ENCODE measurements at places on chromosomes 7 and 10.
A peak's percentile ranks its signal among the peaks of the same experiment; 100 is the strongest.

DNA sequence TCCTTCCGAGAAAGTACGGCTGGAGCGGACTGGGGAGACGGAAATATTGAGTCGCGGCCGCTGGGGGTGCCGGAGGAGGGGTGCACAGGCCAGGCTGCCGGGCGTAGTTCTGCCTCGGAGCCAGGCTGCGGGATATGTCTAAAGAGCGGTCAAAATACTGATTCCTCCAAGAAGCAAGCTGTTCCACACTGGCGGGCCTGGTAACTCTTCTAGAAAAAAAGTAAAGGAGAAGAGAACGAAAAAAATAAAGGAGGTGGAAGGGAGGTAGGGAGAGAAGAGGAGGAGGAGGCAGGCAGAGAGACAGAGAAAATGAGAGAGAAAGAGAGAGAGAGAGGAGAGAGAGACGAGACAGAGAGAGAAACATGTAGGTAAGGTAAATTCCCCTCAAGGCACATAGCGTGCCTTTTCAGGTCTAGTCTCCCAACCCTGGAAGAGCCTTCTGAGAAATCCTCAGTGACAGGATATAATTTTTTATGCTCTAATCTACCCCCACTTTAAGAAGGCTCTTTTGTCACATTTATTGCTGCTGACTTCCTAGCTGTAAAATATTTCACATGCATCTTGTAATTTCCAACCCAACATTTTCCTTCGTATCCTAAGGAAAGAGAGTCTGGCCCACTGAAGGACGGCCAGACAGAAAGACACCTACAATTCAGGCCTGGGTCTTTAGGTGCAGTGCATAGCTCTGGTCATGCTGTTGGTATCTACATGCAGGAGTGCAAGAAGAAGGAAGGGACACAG, 5.7 kb downstream of the DLX5 start:
- DNase-seq: no peak

GRCh38 chr10:57891201-57892006, 376.3 kb downstream of the IPMK start:
- no peak for DNase-seq

DNA sequence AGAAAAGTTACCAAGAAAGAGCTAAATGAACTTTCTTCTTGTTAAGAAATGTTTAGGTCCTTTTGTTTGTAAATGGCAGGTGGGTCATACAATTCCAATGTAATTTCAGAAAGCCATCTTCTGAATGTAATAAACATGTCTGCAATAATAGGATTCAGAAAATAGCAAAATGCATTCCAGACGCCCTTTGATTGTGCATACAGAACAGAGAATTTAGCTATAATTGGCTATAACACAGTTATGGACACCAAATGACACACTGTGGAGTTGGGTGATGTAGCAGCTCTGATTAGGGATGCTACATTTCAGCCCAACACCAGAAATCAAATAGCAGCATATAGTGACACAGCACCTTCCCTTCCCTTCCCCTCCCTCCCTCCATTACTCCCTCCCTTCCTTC, 240.8 kb downstream of the SNX10 start:
- no peak for DNase-seq

DNA sequence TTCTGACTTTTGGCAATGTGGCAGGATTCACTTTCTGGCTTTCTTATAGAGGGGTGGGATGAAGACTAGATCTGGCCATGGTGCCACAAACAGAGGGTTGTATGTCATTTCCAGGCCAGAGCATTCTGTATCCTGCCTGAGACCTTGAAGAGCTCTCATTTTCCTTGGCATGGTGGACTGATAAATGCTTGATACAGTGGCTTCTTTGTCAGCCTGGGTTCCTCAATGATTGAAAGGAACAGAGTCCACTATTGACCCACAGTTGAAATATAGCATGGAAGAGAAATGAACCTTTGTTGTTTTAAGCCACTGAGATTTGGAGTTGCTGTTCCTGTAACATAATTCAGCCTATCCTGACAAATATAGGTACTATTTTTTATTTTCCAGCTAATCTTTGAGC, 462.7 kb downstream of the SUGCT start:
- DNase-seq: no peak

DNA sequence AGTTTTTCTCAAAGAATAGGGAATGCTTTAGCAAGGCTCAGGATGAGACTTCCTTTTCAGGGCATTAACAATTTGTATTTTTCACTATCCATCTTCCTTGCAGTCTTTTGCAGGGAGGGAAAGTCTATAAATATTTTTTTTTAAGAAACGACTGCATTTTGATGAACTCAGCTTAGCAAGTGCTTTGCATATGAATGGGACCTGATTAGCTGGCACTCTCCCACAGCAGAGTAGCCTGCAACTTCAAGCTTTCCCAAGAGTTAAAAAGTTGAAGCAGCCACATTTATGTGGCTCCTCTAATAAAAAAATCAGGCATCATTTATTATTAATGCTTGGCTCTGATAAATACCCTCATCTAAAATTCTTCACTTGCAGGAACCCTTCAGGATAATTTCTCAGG, 134.0 kb downstream of the GRID1 start:
- no peak for DNase-seq

GRCh38 chr7:81195033-81195432, 276.2 kb upstream of the SEMA3C start:
- peak; percentile 38 for DNase-seq

DNA sequence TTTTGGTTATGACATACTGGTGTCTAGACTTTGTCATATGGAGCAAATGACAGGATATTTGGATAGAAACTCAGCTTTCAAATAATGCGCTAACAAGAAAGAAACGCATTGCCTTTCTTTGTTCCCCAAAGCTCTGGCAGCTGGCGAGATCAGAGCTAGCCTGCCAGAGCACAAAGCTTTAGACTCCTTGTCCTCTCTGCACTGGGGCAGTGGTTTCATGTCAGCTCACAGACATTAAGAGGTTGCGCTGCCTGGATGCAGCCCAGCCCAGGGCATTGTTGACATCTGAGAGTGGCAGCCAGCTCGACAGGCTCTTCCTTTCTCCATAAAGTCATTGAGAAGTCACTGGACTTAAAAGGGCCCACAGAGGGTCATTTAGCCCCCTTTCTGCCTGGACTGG, 212.0 kb downstream of the PLXNA4 start:
- no peak for DNase-seq

- peak; percentile 55 for DNase-seq
Observed at GRCh38 chr10:94199565-94199964, 163.2 kb downstream of the NOC3L start.

- peak; percentile 33 for DNase-seq
Observed at GRCh38 chr7:140604760-140605159, 35.9 kb downstream of the DENND2A start.

GRCh38 chr7:105224884-105225651, 163.7 kb downstream of the SRPK2 start:
- peak; percentile 87 for DNase-seq

DNA sequence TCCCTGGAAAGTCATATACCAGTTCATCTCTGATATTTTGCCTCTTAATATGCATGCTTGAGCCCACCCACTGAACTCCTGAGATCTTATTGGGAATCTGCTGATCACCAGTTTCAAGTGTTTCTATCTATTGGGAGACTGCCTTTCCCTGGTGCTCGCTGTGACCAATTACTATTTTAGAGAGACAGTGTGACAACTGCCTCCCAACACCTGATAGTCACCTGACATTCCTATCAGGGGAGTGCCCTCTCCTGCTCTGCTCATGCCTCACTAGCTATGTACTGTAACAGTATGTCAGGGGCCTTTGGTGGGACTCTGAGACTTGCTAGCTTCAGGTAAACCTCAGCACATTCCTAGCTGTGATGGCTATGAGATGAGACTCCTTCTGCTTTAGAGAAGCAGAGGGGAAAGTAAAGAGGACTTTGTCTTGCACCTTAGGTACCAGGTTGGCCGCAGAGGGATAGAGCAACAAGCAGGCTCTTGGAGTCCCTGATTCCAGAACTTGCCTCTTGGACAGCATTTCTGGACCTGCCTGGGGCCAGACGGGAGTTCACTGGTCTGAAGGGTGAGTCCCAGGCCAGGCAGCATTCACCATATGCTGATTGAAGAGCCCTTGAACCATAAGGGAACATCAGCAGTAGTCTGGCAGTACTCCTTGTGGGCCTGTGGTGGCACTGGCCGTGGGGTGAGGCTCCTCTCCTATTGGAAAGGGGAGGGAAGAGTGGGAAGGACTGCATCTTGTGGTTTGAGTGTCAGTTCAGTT, 34.4 kb upstream of the ARHGAP12 start:
- no peak for DNase-seq

- peak; percentile 32 for DNase-seq
Observed at GRCh38 chr10:122373721-122374120, 787 bp upstream of the PLEKHA1 start.

- DNase-seq: peak; percentile 68
Observed at GRCh38 chr7:121369462-121369861, 26.6 kb downstream of the FAM3C start.

DNA sequence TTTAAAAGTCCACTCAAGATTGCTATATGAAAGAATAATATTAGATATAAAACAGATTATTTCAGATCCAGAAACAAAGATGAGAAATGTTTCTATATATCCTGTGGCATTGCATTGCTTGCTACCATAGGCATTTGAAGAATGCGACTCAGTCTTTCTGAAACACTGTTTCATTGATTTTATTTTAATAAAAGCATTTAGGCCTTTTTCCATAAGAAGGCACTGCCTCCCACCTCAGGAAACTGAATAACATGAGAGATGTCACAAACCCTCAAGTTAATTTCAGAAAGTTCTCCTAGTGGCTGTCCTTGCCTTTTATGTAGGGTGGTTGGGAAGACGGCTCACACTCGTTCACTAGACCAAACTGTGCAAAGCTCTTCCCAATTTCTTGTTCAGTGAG, 23.3 kb downstream of the PRPS1L1 start:
- DNase-seq: peak; percentile 10

DNA sequence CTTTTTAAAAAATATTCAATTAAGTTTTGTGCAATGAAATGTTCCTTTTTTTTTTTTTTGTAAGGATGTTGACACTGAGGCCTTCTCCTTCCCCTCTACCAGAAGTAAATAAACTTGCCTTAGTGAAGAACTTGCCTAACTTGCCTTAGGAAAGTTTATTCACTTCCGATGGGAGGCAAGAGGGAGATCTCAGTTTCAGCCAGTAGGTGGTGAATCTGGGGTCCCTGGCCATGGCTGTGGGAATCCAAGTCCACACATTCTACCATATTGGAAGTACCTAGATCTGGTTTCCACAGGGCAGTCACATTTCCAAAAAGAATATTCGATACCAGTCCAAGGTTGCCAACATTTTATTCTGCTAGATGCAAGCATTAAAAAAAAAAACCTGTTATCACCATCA, 270.9 kb downstream of the CCSER2 start:
- DNase-seq: no peak

GRCh38 chr10:117165538-117166417, 27.7 kb upstream of the VAX1 start:
- DNase-seq: peak; percentile 20

- peak; percentile 42 for DNase-seq
Observed at GRCh38 chr10:121880895-121881294, 46.9 kb downstream of the ATE1 start.

GRCh38 chr7:46257761-46258448, 336.8 kb upstream of the IGFBP3 start:
- peak; percentile 91 for DNase-seq

DNA sequence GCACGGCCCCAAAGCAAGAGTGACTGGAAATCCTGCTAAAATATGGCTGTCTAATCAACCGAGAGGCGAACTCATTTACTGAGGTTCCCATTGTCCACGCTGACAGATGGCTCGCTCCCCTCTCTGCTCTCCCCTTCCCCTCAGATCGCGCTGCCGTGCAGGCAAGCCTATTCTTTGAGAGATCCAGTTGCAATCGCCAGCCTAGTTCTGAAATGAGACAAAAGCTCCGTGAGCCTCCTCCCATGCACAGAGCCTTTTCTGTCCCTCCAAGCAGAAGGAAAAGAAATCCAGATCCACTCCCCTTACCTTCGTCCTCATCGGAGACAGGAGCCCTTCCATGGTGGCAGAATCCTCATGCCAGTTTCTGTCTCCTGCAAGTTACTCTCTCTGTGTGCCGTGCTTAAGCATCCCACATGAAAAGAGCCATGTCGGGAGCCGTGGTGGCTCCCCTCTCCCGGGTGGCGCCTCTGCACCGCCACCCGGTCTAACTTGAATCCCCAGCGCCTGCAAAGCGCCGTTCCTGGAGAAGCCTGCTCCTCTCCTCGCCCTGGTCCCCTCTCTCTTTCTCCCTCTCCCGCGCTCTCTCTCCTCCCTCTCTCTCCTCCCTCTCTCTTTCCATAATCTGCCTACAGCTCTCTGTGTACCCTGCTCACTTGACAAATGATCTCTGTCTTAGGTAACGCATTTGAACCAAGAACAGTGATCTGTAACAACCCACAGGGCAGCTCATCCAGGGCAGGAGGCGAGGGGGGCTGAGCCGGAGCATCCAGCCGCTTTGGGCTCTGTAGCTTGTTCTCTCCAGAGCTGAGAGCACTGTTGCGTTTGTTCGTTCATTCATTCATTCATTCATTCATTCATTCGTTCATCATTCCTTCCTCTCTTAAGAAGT, 156.8 kb downstream of the FRMD4A start:
- peak; percentile 0 for DNase-seq

DNA sequence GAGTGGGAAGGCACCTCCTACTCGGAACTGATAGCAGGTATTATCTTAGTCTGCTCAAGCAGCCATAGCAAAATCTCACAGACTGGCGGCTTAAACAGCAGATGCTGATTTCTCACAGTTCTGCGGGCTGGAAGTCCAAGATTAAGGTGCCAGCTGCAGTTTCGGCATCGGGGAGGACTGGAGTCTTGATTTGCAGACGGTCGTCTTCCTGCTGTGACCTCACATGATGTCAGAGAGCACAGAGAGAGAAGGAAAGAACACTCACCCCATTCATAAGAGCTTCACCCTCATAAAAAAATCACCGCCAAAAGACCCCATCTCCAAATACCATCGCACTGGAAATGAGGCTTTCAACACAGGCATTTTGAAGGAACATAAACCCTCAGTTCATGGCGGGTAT, 216.5 kb upstream of the PITRM1 start:
- DNase-seq: no peak

DNA sequence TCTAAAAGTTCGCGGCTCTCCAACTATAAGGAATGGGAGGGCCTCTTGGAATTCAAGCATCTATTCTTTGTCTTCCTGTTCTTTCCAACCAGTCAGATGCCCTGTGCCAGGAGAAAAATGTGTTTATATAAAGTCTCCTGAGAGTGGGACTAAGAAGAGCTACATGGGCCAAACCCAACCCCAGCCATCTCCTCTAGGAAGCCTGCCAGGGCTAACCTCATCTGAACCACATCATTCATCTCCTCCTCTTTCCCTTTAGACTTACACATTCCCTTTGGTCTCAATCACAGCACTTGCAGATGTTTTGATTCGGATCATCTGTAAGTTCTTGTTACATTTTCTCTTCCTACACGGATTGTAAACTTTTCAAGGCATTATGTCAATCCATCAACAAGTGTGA, 62.6 kb downstream of the DOCK4 start:
- DNase-seq: peak; percentile 93

DNA sequence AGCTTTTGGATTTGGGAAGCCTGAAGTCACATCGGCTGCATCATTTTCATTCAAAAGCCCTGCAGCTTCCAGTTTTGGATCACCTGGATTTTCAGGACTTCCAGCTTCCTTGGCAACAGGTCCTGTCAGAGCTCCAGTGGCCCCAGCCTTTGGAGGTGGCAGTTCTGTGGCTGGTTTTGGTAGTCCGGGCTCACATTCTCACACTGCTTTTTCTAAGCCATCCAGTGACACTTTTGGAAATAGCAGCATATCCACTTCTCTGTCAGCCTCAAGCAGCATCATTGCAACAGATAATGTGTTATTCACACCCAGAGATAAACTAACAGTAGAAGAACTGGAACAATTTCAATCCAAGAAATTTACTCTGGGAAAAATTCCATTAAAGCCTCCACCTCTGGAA, 18.5 kb downstream of the NUP42 start:
- DNase-seq: no peak
